Activated naive CD4-positive, alpha-beta T cell (primary cell): ENCODE measurements at places on chromosomes 1 and 21.
A peak's percentile ranks its signal among the peaks of the same experiment; 100 is the strongest.

DNA sequence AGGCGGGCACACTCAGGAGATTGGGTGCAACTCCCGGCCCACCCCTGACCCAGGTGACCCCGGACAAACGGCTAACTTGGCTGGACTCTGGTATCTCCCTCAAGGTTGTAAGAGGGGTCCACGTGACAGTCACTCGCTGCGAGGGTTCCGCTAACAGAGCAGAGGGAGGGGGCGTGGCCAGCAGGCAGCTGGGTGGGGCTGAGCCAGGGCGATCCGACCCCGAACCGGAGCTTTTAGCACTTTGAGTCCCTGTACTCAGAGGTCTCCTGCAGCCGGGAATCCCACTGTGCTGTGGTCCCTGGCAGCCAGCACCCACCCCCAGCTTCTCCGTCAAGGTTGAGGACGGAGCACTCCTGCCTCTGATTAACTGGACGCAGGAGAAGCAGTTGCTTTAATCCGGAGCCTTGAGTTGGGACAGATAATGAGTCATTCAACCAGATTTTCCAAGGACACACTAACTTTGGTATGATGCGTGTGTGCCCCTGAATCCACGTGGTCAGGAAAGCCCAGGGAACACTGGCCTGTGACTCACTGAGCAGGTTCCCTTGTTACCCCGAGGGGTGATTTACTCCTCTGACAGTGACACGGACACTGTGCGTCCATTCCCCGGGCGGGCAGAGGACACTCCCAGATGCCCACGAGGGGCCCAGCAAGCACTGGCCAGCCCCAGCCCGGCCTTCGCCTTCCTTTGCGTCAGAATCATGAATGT, 16.8 kb downstream of the TRPM2 start:
- no peak for DNase-seq

- DNase-seq, result no peak
These were observed 3.1 kb upstream of the VWA1 start for GRCh38 chr1:1432274-1432950.

DNA sequence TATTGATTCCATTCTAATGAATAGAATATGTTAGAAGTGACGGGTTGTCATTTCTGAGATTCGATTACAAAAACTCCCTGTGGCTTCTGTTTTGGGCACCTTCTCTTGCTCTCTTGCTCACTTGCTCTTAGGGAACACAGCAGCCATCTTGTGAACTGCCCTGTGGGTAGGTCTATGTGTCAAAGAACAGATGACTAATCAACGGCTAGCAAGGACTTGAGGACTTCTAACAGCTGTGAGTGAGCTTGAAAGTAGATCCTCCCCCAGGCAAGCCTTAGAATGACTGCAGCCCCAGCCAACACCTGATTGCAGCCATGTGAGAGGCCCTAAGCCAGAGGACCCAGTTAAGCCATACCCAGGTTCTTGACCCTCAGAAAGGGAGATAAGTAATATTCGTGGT, 49.3 kb downstream of the AZIN2 start:
- DNase-seq, result no peak

GRCh38 chr1:178030467-178030866, 60.6 kb upstream of the SEC16B start:
- DNase-seq, result no peak

DNA sequence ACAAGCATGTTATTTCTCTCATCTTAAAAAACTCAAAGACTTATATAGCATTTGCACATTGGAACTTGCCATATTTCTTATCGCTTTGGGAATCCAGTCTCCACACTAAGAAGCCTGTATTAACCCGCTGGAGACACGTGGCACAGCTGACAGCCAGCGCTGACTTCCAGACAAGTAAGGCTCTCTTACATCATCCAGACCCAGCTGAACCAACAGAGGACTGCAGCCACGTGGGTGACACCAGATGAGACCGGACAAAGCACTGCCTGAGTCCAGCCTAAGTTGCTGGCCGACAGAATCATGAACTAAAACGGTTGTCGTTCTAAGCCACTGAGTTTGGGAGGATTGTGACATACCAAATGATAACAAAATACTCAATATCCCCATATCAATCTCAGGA, 6.3 kb upstream of the CD247 start:
- no peak for DNase-seq

DNA sequence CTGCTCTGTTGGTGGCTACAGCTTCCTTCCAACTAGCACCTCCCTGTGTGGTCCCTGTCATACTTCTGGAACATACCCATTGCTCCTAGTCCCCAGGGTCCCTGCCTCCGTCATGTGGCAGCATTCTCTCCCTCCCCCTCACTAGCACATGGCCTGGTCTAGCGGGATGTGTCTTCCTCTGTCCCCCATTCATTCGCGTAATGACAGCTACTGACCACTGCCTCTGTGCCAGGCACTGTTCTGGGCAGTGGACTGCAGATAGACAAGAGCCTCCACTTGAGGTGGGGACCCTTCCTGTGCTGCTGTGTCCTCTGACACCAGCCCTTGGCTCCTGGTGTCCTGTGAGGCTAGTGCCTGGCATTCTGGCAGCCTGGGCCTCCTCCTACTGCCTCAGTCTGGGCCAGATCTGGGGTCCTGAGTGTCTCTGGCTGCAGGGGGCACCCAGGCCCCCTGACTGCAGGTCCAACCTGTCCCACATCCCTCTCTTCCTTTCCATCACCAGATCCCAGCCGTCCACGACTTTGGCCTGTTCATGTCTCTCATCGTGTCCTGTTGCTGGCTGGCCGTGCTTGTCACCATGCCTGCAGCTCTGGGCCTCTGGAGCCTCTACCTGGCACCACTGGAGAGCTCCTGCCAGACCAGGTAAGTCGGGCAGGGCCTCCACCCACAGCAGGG, 38.1 kb downstream of the DISP3 start:
- DNase-seq, result no peak

- no peak for DNase-seq
These were observed 31.8 kb downstream of the KCNK2 start for GRCh38 chr1:215114154-215114933.

DNA sequence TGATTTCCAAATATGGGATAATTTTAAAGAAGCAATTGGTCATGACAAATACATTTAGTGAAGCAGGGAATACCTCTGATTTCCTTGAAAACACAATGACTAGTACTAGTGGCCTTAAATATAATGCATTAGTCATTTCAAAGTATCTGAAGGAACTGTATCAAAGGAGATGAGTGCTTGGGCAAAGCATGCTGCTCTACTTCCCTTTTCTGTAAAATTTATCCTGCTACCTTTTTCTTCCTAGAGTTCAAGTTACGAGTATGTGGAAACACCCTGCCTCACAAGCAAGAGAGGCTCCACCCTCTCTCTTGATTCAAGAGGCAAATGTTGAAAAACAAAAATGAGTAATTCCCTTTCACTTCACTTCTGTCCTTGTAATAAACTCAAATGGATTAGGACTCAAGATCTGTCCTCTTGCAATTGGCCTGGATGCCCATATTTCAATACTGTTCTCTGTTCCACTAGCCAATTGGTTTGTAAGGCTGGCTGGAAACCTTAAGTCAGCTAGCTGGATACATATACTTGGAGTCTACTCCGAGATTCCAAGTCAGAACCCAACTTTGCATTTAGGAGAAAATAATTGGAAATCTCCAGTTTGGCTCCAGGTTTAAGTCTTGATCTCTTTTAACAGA, 92.5 kb downstream of the CDC42BPA start:
- DNase-seq, result no peak

DNA sequence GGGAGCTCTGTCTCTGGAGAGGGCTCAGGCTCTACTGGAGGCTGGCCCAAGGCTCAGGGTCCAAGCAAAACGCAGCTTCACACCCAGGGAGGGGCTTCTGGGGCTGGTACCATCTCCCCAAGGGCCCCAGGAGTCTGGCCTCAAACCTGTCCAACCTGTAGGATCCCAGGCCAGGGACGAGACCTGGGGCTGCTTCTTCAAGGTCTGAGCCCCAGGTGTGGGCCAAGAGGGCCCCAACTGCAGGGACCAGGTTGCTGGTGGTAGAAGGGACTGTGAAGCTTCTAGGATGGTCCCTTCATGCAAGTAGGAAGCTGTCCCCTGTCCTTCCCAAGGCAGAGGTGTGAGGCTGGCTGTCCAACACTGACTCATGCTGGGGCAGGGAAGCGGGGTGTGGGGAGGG, 7.8 kb upstream of the MMEL1 start:
- DNase-seq, result no peak

DNA sequence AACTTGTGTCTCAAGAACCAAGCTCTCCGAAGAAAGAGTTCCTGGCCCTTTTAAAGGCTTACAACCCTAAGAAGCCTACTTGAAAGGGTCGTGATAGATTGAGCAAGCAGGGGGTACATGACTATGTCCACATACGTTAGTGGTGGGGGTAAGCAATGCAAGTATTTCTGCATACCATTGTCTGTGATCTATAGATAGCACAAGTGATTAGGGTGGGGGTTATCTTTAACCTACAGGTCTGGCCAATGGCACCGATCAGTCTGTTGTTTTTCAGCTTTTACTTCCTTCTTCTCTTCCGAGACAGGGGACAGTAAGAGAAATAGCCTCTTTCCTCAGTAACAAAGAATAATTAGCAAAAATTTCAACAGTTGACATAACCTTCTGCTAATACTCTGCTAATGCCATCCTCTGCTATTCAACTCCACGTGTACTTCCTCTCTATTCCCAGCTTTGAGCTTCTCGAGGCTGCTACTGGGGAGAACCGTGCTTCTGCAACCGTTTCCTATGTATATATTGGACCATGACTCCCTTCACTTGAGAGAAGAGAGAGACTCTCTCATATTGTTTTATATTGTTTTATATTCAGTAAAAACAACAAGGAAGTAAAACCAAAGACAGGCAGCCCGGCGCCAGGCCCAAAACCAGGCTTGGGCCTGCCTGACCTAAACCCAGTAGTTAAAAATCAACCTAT, 727.7 kb upstream of the NCAM2 start:
- DNase-seq, result no peak

GRCh38 chr1:53628286-53628955, 110.5 kb downstream of the GLIS1 start:
- no peak for DNase-seq

DNA sequence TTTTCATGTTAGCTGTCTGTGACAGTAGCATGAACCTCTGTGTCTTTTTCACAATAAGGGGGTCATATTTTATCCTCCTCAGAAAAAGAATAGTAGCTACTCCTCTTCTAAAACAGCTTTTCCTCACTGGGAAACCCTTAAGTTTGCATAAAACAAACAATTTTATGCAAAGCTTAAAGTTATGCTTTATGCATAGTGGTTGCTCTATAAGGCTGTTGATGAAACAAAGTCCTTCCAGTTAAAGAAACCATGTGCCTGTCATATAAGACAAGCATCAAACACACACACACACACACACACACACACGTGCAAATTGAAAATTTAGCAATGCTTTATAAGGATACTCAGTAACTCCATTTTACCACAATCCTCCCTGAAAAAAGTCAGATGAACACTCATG, 107.0 kb downstream of the CHD1L start:
- no peak for DNase-seq

- DNase-seq, result no peak
These were observed 7.2 kb downstream of the RO60 start for GRCh38 chr1:193066606-193067005.

- no peak for DNase-seq
These were observed 2.2 kb downstream of the CSF1 start for GRCh38 chr1:109912873-109913272.

DNA sequence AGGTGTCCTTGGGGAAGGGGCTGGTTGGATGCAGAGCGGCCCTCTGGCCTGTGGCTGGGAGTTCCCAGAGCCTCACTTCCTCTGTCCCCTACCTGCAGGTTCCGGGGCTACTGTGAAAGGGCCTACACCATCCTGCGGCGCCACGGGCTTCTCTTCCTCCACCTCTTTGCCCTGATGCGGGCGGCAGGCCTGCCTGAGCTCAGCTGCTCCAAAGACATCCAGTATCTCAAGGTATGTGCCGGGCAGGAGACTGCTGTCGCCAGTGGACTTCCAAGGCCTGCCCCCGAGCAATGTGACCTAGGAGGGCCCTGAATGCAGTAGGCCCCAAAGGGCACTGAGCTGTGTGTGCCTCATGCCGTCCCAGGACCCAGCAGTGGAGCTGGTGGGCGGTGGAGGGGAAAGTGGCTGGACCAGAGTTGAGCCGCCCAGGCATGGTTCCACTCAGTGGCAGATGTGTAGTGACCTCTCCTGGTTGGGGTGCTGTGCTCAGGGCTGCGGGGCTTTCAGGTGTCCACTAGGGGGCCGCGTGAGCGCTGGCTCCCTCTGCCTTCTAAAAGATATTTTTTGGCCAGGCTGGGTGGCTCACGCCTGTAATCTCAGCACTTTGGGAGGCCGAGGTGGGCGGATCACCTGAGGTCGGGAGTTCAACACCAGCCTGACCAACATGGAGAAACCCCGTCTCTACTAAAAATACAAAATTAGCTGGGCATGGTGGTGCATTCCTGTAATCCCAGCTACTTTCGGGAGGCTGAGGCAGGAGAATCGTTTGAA, 73.4 kb downstream of the PIK3CD start:
- DNase-seq, result peak; percentile 43

DNA sequence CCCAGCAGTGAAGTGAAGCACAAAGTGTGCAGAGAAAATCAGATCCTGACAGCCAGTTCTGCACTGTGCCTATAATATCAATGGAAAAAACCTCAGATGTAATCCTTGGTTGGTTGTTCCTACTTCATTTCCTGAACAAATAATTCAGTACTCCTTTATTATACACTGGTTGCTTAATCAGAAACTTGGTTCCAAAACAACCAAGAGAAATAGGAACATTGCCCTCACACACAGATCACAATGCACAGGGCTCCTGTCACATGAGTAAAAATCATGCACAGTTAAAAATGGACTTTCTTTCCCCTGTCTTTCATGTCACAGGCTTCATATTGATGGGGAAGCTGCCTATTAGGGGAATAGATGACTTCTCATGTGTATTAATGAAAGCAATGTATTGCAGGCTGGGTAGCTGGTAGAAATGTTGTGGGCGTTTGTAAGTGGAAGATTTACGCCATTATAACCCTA, 9.7 kb downstream of the DNASE2B start:
- DNase-seq, result no peak

DNA sequence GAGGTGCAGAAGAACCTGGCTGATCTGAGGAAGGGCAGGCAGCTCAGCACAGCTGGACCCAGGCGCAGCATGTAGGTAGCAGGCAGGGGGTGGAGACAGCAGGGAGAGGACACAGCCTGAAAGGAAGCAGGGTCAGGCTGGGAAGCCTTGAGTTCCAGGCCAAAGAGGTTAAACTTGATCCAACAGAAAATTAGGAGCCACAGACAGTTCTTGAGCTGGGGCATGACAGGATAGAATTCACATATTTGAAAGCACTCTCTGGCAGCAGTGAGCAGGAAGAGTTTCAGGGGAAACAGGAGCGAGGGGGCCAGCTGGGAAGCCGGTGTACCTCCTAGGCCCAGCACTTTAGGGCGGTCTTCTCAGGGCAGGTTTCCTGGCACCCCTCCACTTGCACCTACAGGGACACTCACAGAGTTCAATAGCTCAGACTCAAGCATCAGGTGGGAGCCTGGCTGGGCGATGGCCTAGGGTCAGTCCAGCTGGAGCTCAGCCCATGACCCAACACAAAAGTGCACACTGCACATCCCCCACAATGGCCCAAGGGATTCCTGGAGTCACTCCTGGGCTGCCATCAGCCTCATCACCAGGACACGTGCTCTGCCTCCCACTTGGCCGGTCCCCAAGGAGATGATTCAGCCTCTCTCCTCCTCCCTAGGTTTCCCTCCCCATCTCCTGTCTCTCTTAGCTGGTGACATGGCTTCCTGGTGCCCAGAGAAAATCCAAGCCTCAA, 22.7 kb downstream of the MATN1 start:
- no peak for DNase-seq
